ENCODE measurements at places on chromosomes 5 and 9.

DNA sequence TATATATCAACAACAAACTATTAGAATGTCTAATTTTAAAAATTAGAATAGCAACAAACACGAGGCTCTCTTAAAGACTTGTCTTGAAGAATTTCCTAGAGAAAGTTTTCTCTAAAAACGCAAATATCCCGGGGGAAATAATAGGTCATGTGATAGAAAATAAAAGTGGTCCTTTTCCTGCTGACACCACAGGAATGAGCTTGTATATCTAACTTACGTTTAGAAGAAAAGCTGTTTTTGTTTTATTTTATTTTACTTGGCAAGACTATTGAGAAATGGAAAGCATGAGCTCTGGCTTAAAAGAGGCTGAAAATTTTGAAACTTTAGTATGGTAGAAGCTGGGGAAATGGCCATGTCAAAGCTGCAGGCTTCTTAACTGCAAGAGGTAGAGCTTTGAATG lies 465.0 kb downstream of the AGTPBP1 start:
- DNase-seq, result no peak

DNA sequence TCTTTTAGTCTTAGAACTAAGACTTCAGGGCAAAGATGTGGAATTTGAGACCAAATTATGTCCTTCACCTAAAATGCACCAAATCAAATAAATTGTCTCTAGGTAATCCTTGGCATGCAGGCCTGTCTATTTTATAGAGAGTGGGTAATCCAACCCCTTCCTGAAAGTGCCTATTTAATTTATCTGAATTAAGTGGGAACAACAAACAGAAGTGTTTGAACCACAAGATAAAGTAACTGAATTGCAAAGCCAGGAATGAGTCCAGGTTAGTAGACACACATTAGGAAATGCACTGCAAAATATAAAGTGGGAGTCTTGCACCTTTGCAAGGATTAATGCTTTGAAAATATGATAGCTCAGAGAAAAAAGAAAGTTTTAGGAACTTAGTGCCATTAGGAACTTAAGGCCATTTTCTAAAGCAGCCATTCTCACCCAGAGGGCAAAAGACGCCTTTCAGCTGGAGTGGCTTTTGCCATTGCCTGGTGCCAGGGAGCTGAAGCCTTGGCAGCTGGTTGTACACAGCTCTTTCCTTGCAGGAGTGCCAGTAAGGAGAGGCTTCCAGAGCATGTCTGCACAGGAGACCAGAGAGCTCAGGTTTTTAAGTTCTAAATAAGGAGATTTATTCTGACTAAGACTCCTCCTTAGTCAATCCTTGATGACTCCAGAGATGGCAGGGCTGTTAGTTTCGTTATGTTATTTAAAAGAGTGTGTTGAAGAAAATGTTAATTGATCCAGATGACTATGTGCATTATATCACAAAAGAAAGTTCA lies 151.7 kb upstream of the ELL2 start:
- no peak for DNase-seq

- no peak for DNase-seq
These were observed 489.2 kb downstream of the KDM4C start for GRCh38 chr9:7246917-7247522.

- DNase-seq, result peak; percentile 21
These were observed 861 bp downstream of the UBQLN1 start for GRCh38 chr9:83706676-83707517.

DNA sequence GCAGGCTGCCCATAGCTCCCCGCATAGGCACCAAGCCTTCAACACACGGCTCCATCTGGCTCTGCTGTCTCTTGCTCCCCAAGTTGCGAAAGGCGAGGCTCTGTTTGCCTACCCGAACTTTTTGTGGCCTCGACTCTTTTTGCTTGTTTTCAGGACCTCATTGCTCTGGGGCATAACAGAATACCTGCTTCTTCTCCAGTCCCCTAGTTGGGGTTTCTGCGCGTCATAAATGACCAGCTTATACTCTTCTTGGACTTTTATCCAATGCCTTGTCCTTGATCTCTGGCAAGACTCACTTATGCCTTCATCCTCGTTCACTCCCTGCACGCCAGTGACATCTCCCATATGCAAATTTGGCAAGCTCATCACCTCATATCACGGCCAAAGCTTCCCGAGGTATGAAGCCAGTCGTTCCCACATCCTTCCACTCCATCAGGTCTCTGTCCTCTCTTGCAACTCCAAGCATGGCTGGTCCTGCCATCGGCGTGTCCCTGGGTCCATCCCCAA lies 238.8 kb upstream of the ADAMTS16 start:
- DNase-seq, result no peak

GRCh38 chr5:121805911-121806310 lies 45.8 kb upstream of the FTMT start:
- no peak for DNase-seq

- DNase-seq, result no peak
These were observed 54.3 kb downstream of the NR6A1 start for GRCh38 chr9:124716808-124717207.

- no peak for DNase-seq
These were observed 49.9 kb upstream of the JAK2 start for GRCh38 chr9:4935001-4935672.

GRCh38 chr9:94950579-94951323 lies 224.3 kb downstream of the AOPEP start:
- no peak for DNase-seq

GRCh38 chr5:142946547-142947426 lies 176.6 kb downstream of the ARHGAP26 start:
- no peak for DNase-seq

DNA sequence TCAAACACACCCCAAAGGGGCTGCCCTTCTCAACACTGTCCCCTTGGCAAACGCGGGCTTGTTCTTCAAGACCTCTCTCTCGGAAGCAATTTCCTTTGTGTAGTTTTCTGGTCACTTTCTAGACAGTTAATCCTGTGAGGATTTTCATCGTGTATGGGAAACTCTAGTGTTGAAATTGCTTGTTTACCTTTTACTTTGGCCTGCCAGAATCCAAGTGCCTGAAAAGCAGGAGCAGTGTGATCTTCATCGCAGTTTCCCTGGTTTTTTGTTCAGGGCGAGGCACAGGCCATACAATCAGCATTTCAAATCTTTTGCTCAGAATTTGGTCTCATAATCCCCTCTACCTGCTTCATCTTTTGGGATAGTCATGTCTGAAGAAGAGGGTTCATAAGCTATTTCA lies 115.7 kb upstream of the C9orf72 start:
- DNase-seq, result no peak

GRCh38 chr5:124056326-124056990 lies 544.5 kb downstream of the CSNK1G3 start:
- DNase-seq, result no peak

DNA sequence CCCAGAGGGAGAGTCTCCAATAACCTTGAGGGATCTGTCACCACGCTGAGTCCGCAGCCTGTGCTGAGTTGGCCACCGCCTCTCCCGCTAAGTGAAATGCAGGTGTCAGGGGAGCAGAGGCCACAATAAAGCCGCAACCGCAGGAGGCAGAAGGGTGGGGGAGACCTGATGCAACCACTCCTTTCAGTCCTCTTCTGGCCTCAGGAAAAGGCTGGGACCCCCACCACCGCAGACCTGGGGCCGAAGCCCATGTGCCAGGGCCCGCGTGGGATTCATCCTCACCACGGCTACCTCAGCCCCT lies 576 bp downstream of the MAP1B start:
- DNase-seq, result peak; percentile 59

DNA sequence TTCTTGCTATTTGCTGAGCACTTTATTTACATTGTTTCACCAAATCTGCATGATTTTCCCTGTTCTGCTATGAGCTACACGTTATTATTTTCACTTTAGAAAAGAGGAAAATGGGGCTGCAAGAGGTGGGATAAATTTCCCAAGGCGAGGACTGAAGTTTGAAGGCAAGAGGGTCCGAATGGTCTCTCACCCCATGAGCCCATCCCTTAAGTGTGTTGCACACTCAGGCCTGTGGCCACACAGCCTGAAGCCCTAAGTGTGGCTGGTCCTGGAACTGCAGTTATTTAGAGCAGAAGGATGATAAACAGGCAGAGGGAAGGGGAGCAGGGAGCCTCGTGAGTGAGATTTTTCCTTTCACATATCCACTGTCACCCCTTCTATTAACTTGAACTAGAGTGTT lies 7.8 kb downstream of the PDE8B start:
- DNase-seq, result no peak

DNA sequence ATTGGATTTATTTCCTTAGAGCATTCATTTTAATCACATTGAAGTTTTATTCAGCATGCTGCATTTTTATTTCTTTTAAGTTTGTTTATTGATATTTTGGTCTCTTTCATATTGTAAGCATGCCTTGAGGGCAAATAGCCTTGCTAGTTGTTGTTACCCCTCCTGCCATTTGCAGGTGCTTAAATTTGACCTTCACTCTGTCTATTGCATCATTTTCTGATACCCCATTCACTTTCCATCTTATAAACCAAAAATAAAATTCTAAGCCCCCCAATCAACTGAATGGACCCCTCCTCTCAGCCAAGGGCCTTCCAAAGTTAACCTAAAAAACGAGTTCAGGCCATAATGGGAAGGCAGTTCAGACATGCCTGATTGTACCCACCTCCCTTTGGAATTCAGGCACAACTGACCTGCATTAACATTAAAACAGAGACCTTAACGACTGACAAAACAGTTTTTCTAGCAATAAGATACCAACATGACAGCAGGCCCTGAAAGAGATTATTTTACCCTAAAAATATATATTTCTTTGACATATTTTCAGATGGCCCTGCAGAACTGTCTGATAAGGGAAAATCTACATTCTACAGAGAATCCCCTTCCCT lies 32.1 kb downstream of the TARS1 start:
- no peak for DNase-seq

GRCh38 chr5:57902095-57902494 lies 419.5 kb upstream of the ACTBL2 start:
- DNase-seq, result no peak

DNA sequence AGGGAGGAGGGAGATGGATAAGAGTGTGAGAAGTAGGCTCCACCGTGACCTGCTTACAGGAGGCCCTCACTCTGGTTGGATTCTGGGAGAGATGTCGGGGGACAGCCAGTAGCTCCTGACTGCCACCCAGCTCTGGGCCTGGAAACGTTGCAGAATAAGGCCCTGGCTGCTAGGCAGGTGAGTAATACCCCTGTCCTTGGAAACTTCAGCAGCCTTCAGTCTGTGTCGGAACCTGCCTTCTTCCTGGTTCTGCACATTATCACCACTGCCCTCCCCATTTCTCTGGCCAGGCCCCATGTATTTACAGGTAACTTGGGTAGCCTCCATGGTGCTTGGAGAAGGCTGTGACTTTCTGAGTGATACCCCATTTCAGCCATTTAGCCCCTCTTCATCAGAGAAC lies 26.8 kb downstream of the FAXDC2 start:
- no peak for DNase-seq

- DNase-seq, result no peak
These were observed 182.7 kb downstream of the TSSK1B start for GRCh38 chr5:113252066-113252465.

DNA sequence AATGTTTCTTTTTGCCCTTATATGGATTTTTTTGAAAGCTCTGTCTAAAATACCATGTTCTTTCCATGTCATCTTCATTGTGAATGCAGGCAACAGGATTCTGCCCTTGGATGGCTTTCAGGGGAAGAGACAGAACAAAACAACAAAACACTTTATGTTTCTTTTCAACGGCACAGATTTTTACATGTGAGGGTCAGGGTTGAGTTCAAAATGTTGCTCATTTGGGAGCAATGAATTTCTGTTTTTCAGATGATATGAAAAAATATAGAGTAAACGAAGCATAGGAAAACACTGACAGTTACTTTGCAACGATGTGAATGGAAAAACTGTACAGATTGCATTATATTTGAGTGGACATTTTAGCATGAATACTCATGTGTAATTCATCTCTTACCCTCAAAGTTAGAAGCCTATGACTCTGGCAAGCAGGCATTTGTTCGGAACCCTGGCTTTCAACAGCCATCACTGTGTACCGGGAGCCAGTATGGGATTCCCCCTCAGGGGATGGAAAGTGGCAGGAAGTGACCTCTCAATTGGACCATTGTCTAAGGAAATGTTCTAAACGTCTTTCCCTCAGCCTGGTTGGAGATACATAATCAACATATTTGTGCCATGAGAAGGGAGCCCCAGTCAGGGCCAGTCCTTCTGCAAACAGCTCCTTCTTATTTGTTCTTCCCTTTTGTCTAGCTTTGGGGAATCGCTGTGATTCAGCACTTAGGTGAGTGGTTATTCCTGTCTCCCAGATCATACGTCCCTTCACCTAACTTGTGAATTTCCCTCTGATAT lies 153.9 kb upstream of the MEF2C start:
- no peak for DNase-seq

GRCh38 chr9:26687421-26687820 lies 205.2 kb downstream of the CAAP1 start:
- no peak for DNase-seq

GRCh38 chr5:73908395-73908794 lies 282.4 kb downstream of the ARHGEF28 start:
- peak; percentile 15 for DNase-seq

GRCh38 chr5:103498800-103499551 lies 63.6 kb downstream of the NUDT12 start:
- no peak for DNase-seq

GRCh38 chr5:35877655-35878054 lies 21.0 kb downstream of the IL7R start:
- DNase-seq, result no peak

DNA sequence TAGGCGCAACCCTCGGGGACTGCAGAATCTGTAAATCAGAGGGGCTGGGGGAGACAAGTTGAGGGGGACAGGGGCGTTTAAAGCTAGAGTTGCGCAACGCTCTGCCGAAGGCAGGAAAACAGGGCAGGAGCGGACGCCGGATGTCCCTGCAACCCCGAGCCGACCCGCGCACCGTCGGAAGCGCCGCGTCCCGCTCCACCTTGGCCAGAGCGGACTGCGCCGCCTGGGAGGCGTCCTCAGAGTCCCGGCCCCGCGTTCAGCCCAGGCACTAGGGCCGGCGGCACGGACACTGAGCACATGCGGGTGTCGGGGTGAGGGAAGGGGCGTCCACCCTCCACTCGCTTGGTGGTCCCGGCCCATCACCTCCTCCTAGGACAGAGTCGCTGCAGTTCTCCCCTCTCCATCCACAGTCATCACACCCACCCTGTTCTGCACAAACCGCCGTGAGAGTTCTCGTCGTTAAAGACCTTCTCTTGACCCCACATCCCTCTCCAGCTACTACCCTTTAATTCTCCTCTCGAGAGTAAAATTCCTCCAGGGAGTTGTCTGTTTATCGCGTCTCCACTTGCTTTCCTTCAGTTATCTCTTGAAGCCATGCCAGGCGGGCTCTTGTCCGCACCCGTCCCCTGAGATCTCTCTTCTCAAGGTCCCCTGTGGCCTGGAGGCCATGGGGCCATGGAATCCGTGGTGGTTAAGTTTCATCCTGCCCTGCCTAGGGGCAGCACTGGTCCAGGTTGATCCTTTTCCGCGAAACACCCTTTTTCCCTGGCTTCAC lies 796 bp upstream of the PDLIM7 start:
- no peak for DNase-seq
